Activated naive CD4-positive, alpha-beta T cell treated with anti-CD3 and anti-CD28 coated beads, Interleukin-2, amount 10 ng/mL, durations not matched to agents 7 days and 5 days (primary cell): ENCODE measurements at places on chromosomes 2 and 18.

GRCh38 chr2:182821182-182821581, 45.3 kb downstream of the FRZB start:
- no peak for DNase-seq

DNA sequence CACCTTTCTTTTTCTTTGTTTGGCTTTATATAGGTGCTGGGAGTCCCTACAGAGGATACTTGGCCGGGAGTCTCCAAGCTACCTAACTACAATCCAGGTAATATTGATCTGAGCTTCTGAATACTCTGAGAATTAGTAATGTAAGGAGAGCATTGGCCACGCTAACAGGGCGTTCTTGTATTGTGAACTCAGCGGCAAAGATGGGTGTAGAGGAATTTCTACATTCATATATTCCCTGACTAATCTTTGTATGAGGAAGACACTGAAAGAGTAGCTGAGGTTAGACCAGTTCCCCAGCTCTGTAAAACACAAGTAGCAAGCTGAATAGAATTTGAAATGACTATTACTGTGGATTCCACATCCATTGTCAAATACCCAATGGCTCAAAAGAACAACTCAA, 48.5 kb downstream of the CDK15 start:
- DNase-seq, result no peak

GRCh38 chr2:123434546-123435395, 590.3 kb upstream of the CNTNAP5 start:
- no peak for DNase-seq

DNA sequence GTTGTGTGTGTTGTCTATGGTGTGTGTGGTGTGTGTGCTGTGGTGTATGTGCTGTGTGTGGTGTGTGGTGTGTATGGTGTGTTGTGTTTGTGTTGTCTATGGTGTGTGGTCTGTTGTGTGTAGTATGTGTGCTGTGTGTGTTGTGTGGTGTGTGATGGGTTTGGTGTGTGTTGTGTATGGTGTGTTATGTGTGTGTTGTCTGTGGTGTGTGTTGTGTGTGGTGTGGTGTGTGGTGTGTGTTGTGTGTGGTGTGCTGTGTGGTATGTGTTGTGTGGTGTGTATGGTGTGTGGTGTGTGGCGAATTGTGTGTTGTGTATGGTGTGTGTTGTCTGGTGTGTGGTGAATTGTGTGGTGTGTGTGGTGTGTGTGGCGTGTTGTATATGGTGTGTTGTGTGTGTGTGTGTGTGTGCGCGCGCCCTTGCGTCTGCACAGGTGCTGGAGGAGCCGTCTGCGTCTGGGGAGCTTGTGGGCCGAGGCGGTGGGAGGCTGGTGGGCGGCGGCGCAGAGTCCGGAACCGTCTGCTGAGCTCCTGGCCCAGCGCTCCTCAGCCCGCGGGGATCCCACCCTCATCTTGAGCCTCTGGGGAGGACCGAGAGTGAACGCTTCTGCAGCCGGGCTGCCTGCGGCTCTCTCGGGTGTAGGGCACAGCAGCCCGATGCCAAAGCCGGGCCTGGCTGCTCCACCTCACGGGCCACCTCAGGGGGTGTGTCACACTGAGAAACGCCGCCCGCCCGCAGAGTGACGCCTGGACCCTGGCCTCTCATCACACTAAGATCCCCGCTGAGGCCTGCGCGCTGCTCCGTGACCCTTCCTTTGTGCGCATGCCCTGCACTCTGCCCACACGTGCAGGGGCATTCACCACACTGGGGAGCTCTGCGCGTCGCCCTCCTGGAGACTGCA, 8.8 kb upstream of the ADI1 start:
- DNase-seq, result no peak

GRCh38 chr2:238950551-238950950, 102.7 kb downstream of the TWIST2 start:
- no peak for DNase-seq

- DNase-seq, result no peak
These were observed 140.2 kb downstream of the BCL11A start for GRCh38 chr2:60413069-60413813.

GRCh38 chr2:220521551-220521950, 894.1 kb downstream of the SLC4A3 start:
- no peak for DNase-seq

DNA sequence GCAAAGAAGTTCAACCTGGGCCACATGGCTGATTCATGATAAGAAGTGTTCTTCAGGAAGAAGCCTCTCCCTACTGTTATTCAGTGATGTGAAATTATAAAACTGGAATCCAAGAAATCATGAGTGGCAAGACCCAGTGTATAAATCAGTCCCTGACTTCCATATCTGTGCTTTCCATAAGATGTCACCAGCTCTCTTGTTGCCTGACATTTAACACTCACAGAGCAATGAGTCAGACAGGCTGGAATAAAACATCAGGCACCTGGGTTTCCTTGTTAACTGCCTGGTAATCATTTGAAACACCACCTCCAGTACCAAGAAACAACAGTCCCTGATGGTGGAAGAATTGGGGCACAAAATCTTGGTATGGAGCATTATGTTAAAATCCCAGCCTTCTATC, 76.1 kb downstream of the SCG2 start:
- no peak for DNase-seq

- DNase-seq, result no peak
These were observed 970.1 kb downstream of the DPP10 start for GRCh38 chr2:115412501-115412900.
